ENCODE measurements at places on chromosomes 12 and 14.

- no peak for DNase-seq
These were observed 119.3 kb downstream of the LMNTD1 start for GRCh38 chr12:25433581-25434325.

- no peak for DNase-seq
These were observed 109.6 kb downstream of the FOXN3 start for GRCh38 chr14:89307409-89307808.

- no peak for DNase-seq
These were observed 212.1 kb downstream of the GRIN2B start for GRCh38 chr12:13769273-13769672.

DNA sequence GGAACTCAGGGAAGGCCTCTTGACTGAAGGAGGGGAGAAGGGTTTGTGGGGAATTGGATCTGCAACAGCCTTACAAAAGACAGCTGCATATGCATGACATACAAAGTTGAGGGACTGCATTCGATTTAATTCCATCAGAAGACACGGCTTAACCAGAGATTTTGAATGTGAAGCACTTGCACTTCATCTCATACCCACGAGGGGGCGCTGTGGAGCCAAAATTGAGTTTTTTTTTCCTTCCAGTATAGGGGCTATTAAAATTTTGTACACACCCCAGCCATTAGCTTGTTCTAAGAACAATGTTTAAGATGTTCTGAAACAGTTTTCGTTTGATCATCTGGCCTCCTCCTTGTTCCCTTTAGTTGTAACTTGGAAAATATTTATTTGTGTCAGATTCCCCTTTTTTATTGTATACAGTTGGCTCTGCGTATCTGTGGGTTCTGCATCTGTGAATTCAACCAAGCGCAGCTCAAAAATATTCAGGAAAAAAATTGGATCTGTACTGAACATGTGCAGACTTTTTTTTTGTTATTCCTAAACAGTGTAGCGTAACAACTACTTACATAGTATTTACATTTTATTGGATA is 1.6 kb downstream of the SUDS3 start:
- peak; percentile 80 for DNase-seq

GRCh38 chr12:125518074-125518473 is 452.8 kb downstream of the AACS start:
- DNase-seq, result no peak

DNA sequence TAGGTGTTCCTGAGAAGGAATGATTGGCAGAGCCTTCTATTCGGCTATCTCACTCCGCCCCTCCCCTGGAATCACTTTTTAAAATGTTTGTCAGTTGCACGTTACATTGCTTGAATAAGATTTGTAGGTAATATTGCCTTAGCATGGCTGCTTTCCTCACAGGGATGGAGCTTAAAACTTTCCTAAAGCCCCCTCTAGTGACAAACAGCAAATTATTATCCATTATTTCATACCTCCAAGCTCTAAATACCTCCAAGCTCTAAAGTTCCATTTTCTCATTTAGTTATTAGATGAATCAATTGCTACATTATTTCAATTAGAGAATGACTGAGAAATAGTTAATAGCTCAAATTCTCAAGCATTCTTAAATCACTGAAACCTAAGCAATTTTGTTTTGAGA is 5.1 kb upstream of the SPATA7 start:
- no peak for DNase-seq

GRCh38 chr12:45138609-45139008 is 77.3 kb upstream of the ANO6 start:
- DNase-seq, result no peak

GRCh38 chr14:101233808-101234207 is 327.5 kb upstream of the DIO3 start:
- DNase-seq, result no peak

DNA sequence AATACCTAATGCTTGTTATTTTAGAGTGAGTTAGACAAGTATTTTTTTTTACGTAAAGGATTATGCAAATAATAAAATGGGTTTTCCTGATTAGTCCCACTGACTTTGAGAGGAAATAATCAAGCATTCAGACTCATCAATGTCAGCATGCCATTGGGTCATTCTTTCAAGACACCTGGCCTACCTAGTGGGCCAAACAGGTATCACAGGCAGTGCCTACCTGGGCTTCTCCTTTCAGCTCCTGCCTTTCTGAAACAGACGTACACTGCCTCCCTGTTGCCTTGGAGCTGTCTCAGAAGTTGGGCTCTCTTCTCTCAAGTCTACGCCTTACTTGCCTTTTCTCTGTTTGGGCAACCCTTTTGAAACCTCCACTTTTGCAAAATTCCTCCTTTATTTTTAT is 545.6 kb downstream of the SNAPC1 start:
- no peak for DNase-seq

DNA sequence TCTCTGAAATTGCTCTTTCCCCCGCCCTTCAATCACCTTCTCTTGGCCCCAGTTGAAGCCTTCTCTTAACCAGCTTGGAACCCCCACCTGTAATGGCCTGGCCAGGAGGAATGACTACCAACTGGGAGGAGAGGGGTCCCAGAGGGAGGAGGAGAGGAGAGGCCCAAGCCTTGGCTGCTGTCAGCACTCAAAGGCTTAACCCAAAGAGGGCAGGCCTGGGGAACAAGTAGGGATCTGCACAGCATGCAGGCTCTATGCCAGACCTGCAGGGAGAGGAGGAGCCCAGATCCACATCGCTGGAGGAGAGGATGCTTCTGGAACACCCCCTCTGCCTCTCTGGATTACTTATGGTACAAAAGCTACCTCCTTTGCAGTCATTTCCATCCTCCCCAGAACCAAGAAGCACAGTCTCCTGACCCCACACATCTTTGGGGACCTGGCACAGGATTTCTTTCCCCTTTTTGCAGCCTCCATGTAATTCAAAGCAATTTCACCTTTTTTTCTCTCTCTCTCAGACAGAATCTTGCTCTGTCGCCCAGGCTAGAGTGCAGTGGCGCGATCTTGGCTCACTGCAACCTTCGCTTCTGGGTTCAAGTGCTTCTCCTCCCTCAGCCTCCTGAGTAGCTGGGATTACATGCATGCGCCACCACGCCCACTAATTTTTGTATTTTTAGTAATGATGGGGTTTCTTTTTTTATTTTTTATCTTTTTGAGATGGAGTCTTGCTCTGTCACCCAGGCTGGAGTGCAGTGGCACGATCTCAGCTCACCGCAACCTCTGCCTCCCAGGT is 6.2 kb downstream of the RARG start:
- no peak for DNase-seq

GRCh38 chr12:55732288-55732687 is 3.5 kb upstream of the CD63 start:
- no peak for DNase-seq

DNA sequence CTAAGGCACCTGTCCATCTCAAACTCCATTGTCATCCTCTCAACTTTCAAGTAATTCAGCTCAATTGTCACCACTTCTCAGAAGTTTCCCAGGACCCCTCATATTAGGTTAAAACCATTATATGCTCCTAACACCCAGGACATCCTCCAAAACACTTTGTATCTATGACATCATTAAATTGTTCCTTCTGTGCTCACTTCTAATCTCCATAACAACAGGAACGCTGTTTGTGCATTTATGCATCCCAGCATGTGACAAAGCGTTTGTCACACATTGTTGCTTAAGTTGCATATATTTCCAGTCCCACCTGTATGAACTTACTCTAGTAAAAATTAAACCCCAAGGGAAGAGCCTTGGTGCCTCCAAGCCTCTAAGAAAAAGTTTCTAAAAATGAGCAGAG is 133.9 kb downstream of the TBX5 start:
- DNase-seq, result no peak

- no peak for DNase-seq
These were observed 428.6 kb downstream of the KCNH5 start for GRCh38 chr14:62616668-62617067.

GRCh38 chr14:58836303-58836974 is 198.7 kb downstream of the DACT1 start:
- no peak for DNase-seq

GRCh38 chr14:69096781-69097475 is 56.0 kb downstream of the DCAF5 start:
- no peak for DNase-seq

GRCh38 chr14:85061256-85061655 is 468.7 kb upstream of the FLRT2 start:
- DNase-seq, result no peak

GRCh38 chr12:106138633-106139421 is at the start of gene NUAK1:
Gene NUAK1, minus strand, starts transcription at chr12:106138954. Its CDS starts 301 bp downstream, at chr12:106138653.
- peak; percentile 11 for DNase-seq

- no peak for DNase-seq
These were observed 114.5 kb downstream of the CMAS start for GRCh38 chr12:22160396-22161003.

DNA sequence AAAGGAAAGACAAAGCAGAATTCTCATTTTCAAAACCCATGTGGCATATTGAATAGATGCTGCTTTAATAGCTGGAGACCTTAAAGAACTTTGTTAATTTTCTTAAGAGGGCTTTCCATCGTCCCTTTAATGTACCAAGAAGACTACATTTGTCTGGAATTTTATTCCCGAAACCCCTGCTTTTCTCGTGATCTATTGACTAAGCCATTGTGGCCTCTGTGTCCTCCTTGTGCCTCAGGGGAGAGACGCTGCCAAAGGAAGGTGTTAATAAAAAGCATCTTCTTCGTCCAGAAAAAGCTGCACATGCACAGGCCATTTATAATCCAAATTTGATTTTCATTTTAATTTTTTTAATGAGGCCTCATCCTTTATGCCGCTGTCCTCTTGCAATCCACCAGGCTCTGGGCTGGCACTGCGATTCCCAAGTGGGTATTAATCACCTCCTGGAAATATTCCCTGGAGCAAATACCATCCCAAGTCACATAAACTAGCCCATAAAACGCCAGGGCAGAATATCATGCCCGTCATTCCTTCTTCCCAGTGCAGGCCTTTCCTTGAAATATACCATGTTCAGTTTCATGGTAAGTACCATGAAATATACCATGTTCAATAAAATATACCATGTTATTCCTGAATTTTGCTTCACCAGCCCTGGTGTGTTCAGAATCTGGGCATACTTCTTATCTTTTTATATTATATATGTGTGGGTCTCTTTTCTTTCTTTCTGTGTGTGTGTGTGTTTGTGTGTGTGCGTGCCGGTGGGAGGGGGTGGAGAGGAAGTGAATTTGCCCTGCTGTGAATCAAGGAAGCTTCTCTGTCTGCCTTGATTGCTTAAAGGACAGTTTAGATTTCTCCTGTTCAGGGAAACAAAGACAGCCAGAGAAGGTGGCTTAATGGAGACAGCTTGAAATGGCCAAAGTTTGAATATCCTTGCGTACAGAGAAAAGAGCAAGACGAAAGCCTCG is 147.6 kb downstream of the PHETA1 start:
- no peak for DNase-seq

DNA sequence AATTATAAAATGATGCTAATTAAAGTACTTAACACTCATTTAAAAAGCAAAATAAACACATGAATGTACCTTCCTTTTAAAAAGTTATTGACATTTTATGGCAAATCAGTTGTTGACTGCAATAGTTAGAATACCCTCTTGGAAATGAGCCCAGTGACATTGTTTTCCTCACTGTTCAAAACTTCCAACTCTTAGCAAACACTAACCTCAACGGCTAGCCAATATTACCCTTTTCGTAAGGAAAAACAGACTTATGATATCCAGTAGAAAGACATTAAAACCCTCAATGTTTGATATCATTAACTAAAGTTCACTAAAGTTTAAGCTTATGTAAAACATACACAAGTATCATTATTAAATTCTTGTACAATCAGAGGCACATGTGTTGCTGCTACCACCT is 83.6 kb downstream of the EPS8 start:
- DNase-seq, result no peak

- DNase-seq, result no peak
These were observed 953.8 kb downstream of the TRHDE start for GRCh38 chr12:73225941-73226340.

DNA sequence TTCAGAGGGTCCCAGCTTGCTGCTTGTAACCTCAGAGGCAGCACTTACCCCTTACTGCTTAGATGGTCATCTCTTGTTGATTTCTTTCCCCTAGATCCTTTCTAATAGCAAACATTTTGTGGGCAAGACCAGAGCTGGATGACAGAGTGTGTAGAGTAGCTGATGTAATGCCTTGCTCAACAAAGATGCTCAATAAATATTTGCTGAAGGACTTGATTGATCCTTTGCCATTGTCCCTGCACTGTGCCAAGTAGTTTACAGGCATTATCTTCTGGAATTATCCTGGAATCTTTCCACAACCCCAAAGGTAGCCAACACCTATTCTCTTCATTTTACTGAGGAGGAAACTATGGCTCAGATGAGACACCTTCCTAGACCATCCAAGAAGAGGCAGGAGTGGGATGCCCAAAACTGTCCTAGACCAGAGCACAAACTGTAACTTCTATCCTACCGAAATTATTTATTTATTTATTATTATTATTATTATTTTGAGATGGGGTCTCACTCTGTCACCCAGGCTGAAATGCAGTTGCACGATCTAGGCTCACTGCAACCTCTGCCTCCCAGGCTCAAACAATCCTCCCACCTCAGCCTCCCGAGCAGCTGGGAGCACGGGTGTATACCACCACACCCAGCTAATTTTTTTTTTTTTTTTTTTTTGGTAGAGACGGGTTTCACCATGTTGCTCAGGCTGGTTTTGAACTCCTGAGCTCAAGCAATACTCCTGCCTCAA is 1.4 kb downstream of the MMAB start:
- no peak for DNase-seq

DNA sequence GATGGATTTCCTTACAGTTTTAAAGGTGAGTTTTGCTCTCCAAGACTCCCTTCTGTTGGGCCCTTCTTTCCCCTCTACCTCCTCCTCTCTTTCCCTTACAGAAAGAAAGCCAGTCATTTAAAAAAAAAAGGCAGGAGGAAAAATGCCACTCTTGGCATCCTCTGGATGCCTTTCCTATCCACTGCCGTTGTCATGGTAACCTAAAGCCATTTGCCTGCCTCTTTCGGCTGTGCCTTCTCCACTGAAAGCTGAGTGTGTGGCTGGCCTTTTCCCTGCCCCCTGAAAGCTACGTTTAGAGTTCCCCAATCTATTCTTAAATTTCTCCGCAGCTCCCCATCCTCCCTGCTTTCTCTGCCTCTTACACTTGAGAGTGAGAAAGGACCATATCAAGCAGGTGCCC is 67.1 kb downstream of the TUNAR start:
- DNase-seq, result no peak

DNA sequence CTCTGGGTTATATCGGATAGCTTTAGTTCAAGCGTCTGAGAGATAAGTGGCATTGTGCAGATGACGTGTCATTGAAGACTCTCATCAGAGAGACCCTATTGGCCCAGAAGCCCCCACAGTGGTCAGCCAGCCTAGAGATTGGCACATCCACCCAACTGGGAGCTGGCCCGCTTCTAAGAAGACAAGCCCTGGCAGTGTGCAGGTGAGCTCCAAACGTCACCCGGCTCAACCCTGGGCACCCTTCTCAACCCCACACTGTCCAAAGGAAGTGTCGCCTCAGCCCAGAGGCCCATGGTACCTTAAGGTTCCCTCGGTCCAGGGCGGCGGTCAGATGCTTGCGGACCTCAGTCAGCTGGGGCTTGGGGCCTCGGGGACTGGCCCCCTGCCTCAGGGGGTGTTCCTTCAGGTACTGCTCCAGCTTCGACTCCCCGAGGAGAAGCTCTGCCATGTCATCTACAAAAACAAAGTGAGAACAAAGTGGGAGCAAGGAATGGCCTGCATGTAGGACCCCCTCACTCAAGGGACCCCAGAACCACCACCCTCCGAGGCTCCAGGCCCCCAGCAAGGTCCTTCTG is 30.3 kb downstream of the TTC7B start:
- no peak for DNase-seq
